NCI-H1105 treated with DMSO at 0.1 percent for 48 hours (cell line): ENCODE measurements at places on chromosomes 2 and 18.

DNA sequence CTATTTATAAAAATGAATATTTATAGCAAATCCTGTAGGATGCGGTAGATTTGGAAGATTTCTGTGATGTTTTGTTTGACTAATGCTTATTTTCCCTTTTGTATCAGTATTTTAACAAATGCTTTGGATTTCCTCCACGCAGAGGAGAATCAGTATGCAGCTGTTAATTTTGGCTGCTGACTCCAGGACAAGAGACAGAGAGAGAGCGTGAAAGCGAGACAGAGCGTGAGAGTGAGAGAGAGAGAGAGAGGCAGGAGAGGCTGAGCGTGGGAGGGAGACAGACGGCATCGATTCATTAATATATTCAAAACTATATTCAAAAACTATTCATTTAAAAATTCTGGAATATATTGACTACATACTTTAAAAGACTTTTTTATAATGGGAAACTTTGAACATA lies 62.5 kb downstream of the RRM2 start:
- DNase-seq, result no peak

DNA sequence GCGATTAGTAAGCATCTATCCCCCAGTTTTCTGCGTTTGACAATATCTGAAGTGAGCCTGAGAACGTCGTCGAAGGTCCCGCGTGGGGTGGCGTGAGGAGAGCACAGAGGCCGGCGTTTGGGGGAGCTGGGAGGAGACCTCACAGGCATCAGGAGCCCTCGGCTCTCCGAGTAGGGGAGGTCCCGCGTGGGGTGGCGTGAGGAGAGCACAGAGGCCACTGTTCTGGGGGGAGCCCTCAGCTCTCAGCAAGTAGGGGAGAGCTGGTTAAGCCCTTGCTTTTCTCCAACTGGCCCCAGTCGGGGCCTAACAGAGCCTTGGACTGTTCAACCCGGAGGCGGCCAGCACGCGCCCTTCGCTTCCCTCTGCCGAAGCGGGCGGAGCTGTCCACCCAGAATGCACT lies 134.3 kb downstream of the NFATC1 start:
- DNase-seq, result no peak

- no peak for DNase-seq
Measured at GRCh38 chr18:6589923-6590322, 139.6 kb upstream of the ARHGAP28 start.

- DNase-seq, result no peak
Measured at GRCh38 chr2:26072925-26073768, 39.3 kb downstream of the RAB10 start.

GRCh38 chr2:99598441-99598840 lies 108.6 kb upstream of the REV1 start:
- DNase-seq, result no peak

DNA sequence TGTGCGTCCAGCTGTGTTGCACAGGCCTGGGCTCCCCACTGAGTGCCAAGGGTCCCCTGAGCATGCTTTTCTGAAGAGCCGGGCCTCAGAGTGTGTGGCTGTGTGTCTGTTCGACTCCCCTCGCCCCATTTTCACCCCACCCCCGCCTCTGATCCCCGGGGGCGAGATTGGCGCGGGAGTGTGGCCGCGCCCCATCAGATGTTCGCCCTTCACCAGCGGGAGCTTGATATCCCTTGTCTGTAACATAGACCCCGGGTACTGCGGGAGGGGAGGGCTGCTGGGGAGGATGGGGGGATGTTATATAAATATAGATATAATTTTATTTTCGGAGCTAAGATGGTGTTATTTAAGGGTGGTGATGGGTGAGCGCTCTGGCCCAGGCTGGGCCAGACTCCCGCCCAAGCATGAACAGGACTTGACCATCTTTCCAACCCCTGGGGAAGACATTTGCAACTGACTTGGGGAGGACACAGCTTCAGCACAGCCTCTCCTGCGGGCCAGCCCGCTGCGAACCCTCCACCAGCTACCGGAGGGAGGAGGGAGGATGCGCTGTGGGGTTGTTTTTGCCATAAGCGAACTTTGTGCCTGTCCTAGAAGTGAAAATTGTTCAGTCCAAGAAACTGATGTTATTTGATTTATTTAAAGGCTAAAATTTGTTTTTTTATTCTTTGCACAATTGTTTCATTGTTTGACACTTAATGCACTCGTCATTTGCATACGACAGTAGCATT lies 1.5 kb downstream of the RHOB start:
- no peak for DNase-seq

DNA sequence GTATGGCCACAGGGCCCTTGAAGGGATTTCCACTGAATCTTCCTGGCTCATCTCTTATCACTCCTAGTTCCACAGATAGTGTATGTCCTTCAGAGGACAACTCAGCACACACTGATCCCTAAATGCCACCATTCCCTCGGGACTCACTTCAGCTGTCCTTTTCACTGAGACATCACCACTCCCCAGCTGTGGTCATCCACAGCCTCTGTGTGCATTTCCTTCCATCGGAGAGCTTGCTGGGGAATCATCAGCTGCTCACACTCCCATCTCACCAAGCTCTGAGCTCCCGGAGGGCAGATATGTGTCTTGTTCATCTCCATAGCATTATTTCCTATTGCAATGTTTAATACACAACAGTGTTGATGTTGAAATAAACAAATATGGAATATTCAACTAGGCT lies 759.5 kb downstream of the RNF144A start:
- no peak for DNase-seq

- peak; percentile 92 for DNase-seq
Measured at GRCh38 chr2:176473177-176473576, 203.9 kb downstream of the MTX2 start.

- DNase-seq, result no peak
Measured at GRCh38 chr2:10245021-10245420, 57.7 kb upstream of the HPCAL1 start.

GRCh38 chr2:59233920-59234319 lies 992.8 kb upstream of the FANCL start:
- DNase-seq, result no peak

DNA sequence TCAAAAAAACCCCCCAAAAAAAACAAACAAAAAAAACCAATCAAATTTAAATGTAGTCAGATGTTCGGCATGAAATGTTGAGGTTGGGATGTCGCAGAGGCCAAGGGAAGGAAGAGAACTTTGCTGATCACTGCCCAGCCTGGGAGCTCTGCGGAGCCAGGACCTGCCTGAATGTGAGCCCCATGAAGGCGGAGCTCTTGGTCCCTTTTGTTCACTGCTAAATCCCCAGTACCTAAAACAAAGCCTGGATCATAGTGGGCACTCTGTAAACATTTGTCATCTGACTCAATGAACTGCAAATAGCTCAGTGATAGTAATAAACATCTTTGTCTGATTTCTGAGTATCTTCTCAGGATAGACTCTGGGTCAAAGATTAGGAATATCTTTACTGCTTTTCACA lies 64.0 kb downstream of the NGEF start:
- no peak for DNase-seq

- DNase-seq, result no peak
Measured at GRCh38 chr18:58871514-58872420, 7.1 kb downstream of the ZNF532 start.

GRCh38 chr2:102950371-102950946 lies 188.6 kb downstream of the TMEM182 start:
- no peak for DNase-seq

DNA sequence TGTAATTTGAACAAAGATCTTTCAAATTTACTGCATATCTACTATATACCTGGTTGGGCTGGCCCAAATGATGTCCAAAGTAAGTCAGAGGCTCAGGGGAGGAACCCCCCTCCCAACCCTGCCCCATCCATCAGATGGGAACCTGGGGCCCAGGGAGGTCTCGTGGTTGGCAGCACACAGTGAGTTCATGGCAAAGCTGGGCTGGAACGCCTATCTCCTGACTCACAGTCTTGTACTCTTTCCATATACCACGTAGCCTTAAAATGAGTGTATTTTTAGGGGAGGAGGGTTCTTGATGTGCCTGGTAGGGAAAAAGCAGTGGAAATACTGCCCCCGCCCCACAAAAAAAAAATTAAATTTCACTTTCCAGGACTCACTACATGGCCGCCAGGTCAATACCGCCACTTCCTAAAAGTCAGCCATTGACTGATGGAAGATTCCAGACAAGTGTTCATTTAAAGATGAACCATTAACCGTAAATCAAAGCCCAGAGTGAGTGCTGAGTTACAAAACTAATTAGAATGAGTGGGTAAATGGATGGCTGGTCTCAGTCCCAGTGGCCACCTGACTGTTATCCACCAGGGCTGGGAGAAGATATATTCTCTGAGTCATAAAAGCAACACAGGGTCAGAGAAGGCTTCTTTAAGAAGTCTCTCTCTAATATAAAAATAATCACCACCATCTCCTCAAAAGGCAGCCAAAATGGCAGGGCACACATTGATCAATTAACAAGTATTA lies 80.5 kb downstream of the ZBTB7C start:
- no peak for DNase-seq

- no peak for DNase-seq
Measured at GRCh38 chr2:15645720-15646385, 54.2 kb downstream of the DDX1 start.

- DNase-seq, result no peak
Measured at GRCh38 chr18:28457784-28458183, 280.9 kb upstream of the CDH2 start.

- no peak for DNase-seq
Measured at GRCh38 chr2:216169087-216169486, 59.9 kb downstream of the XRCC5 start.

GRCh38 chr2:182980115-182980514 lies 58.1 kb downstream of the NCKAP1 start:
- DNase-seq, result peak; percentile 76

DNA sequence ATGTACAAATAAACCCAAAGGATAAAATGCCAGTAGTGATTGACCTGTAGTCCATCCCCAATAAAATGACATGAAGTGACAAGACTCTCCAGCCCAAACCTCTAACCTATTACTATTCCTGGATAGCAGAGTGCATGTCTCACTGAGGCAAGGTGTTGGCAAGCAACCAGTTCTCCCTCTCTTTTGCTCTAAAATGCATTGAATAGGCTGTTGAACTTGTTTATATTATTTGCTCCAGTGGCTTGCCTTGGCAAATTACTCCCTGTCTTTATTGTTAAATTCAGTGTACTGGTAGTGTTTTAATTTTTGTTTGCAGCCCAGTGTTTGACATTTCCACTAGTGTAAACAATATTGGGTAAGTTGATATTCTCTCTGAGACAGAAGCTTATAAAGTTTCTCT lies 70.5 kb downstream of the CSRNP3 start:
- DNase-seq, result peak; percentile 86

- DNase-seq, result no peak
Measured at GRCh38 chr2:145380436-145381017, 860.6 kb upstream of the ZEB2 start.

- no peak for DNase-seq
Measured at GRCh38 chr18:46346896-46347630, 242.9 kb downstream of the HAUS1 start.

DNA sequence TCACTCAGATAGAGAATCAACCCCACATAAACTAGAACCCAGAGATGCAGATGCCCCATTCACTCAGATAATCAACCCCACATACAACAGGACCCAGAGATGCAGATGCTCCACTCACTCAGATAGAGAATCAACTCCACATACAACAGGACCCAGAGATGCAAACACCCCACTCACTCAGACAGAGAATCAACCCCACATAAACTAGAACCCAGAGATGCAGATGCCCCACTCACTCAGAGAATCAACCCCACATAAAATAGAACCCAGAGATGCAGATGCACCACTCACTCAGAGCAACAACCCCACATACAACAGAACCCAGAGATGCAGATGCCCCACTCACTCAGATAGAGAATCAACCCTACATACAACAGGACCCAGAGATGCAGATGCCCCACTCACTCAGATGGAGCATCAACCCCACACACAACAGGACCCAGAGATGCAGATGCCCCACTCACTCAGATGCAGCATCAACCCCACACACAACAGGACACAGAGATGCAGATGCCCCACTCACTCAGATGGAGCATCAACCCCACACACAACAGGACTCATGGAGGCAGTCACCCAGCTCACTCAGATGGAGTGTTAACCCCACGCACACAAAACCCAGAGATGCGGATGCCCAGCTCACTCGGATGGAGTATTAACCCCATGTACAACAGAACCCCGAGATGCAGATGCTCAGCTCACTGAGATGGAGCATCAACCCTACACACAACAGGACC lies 11.7 kb downstream of the TMEM18 start:
- DNase-seq, result no peak

DNA sequence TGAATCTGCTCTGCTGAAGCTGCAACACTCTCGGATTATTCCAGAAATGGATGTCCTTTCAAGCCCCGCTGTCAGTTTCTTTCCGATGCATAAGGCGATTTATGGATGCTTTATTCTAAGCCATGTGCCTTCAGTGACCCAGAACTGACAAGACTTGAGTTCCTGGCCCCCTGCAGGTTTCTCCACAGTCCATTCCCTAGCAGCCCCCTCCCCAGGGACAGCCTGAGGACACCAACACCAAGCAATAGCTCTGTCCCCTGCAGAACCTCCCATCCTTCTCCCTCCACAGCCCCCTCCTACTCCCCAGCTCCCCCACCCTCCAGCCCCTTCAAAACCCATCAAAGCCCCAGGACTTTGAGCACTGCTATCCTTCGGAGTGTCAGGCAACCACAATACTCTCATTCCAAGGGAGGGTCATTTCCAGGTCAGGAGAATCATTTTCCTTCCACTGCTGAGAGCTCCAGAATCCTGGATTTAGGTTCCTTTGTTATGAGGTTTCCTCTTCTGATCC lies 24.6 kb upstream of the SPP2 start:
- DNase-seq, result no peak

- DNase-seq, result no peak
Measured at GRCh38 chr2:46914578-46915230, 902 bp downstream of the MCFD2 start.

GRCh38 chr2:72998724-72999123 lies 72.8 kb downstream of the SFXN5 start:
- no peak for DNase-seq

DNA sequence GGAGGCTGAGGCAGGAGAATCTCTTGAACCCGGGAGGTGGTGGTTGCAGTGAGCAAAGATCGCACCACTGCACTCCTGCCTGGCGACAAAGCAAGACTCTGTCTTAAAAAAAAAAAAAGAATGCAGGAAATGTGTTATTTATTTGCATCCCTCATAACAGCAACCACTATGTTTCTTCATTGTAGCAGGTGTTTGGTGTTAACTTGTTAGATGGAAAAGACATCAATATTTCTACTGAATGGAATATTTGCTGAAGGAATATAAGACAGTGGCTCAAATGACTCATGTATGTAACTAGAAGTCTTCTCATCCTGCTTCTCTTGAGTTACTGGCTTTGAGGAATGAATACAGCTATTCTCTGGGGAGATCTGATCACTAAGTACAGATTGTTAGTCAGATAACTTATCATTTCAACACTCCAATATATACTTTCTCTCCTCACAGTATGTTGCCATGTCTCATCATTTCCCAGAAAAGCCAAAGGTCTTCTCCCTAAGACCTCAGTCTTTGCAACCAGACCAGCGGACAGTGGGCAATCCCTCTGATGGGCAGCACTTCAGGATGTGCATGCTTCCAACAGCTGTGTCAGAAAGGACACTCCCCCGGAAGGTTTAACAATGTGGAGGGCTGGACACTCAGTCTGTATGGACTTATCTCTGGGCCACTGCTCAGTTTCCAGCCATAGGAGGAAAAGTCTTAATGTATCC lies 104.4 kb upstream of the STK17B start:
- DNase-seq, result no peak

- no peak for DNase-seq
Measured at GRCh38 chr2:10654069-10654468, 35.7 kb downstream of the NOL10 start.

- no peak for DNase-seq
Measured at GRCh38 chr2:233013027-233013461, at the start of gene NGEF. Gene NGEF (minus strand): TSS chr2:233013256. CDS start chr2:232974890, 38,366 bp downstream.
